ENCODE measurements at places on chromosomes 7 and 10.

- DNase-seq = no peak
Observed at GRCh38 chr10:126210051-126210651, 178.1 kb downstream of the ADAM12 start.

DNA sequence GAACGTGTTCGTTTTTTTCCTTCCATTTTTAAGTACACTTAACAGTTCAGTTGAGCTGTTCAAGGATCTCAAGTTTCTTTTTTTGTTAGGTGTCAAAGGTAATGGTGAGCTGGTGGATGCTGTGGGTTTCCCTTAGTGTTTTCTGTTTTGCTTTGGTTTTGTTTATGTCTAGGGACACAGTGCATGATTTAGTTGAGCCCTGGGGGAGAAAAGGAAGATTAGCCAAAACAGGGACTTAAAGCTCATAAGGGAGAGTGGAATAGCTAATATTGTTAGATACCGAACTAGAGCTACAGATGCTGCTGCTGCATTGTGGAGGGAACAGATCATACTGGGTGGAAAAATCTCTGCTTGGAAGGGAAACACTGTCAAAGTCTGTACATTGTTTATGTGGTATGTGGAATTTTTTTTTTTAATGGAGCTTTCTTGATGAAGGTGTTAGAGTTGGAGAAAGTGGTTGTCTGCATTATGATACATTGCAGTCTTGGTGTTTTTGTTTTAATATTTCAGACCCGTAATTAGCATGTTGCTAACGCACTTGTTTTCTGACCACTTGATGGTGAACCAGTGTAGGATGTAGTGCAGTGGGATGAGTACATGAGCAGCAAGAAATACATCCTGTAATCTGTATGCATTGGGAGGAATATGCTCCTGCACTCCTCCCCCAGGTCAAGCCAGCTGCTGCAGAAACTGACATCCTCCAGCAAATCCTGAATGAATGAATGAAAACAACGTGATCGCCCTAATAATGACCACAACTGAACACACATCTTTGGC lies 2.1 kb downstream of the GLCCI1 start:
- no peak for DNase-seq

DNA sequence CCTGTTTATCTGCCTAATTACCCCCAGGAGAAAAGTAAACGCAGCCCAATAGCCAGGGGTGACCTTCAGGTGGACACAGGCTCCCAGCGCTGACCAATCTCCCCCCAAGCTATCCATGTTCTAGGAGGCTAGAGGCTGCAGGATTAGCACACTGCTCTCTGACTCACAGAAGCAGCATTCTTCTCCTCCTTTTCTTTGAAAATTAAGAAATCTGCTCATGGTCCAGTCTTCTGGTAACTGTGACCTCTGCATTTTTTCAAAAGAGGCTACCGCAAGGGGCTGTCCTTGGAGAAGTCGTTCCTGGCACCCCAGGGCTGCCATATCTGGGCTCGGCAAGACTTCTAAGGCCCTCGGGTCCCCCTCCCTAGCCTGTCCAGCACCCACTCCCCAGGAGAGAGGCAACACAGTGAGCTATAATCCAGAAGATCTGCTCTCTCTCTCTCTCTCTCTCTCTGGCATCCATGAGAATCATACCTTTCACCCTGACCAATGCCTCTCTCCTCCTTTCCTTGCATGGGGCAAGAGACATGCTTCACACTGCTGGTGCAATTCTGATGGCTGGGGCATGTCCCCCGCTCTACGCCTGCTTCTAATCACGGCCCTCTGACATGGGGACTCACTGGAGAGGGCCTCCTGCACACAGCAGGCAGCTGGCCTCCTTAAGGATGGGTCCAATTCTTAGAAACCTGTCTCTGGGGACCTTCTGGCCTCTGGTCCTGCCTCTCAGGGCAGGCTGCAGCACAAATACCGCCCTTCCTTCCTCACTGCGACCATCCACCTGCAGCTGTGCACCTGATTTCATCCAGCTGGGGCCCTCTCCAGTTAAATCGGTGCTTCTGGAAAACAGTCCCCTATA lies 27.3 kb downstream of the ANXA11 start:
- no peak for DNase-seq

DNA sequence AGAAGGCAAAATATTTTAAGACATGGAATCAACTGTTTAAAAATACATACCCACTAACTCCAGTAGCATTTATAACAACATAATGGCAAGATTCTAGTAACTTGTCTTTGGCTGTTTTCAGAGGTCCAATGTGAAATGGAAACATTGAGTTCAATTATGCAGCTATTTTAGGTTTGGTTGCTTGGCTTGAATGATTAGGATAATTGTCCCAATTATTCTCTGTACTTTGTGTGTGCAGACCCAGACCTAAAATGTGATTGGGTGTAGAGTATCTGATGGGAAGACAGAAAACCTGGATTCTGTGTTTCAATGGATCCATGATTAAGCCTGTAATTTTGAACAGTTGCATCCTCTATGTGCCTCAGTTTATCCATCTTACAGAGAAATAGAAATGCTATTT lies 392.7 kb upstream of the NFE2L3 start:
- DNase-seq = no peak

- DNase-seq = no peak
Observed at GRCh38 chr7:136179154-136179553, 202.0 kb upstream of the MTPN start.

- no peak for DNase-seq
Observed at GRCh38 chr10:62814756-62815380, 1.3 kb downstream of the EGR2 start.

DNA sequence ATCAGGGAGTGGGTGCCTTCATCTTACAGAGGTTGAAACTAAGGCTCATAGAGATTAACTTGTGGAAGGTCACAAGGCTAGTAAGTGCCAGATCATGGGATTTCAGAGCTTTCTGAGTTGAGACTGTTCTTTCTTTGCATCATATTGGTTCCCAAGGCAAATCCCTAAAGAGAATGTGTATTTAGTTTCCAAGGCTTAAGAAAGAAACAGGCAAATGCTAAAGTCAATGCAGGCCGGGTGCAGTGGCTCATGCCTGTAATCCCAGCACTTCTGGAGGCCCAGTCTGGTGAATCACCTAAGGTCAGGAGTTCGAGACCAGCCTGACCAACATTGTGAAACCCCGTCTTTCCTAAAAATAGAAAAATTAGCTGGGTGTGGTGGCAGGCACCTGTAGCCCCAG lies 19.8 kb downstream of the CDK1 start:
- DNase-seq = no peak

DNA sequence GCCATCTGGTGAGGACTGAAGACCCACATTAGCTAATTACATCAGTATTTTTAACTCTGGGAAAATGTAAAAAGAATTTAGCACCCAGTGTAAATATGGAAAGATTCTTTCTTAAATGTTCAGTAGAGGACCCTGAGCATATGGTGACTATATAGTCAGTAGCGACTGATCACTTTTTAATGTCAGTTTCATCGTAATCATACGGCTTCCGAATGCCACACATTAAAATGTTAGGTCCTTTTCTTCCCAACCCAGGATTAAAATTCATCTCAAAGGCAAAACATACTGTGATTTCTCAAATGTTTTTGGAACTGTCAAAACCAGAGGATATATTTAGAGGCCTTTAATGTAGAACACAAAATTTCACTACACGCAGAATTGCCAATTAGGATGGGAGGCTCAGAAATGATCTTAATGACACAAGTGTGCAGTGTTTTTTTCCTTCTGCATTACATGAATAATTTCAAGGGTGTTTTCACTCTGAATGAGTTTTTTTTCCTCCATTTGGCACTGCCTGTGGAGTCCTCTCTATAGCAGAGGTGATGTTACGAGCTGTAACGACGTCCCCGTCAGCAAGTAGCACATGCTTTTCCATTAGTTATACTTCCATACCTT lies 382.7 kb downstream of the PAXIP1 start:
- DNase-seq = no peak

GRCh38 chr10:77845451-77845850 lies 81.1 kb downstream of the DLG5 start:
- no peak for DNase-seq

GRCh38 chr7:131538813-131539179 lies 17.6 kb downstream of the PODXL start:
- DNase-seq = no peak

DNA sequence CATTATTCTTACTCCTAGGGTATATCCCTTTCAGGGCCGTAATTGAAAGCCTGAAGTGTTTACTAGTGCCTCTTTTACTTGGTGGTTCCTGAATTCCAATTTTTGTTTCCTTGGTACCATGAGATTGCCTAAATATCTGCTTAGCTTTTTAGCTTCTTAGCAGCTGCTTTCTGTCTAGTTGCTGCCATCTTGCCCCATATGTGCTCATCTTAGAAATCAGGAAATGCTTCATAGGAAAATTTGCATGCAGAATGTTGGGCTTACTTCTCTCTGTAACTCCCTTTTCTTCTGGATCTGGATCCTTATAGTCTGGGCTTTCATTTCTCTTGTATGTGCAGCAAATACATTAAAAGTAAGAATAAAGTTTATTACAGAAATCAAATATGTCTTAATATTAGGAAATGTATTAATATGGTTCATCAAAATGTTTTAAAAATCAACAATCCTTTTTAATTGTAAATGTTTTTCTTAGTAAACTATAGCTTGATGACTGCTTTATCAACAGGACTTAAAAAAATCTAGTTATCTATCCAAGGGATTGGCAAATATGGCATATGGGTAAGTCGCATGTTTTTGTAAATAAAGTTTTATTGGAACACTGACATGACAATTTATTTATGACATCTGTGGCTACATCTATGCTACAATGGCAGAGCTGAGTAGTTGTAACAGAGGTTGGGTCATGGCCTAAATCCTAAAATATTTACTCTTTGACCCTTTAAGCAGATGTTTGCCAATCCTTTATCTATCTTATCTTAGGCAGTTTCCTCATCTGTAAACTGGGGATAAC lies 73.5 kb upstream of the CDK6 start:
- no peak for DNase-seq

DNA sequence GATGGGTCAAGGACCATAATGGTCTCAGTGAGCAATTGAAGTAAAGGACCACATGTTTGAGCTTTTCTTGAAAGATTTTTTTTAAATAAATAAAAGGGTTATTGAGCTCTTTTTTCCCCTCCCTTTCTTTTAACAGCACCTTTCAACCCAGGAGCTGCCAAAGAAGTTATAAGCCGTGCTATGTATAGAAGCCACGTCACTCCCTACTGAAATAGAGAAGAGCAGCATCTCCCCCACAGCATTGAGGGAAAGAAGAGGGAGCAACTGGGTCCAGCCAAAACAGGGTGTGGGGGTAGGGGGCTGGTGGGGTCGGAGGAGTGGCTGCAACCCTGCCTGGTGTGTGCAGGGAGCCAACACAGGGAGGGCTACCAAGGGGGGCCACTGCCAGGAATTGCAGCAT lies 227.2 kb downstream of the PLXNA4 start:
- DNase-seq = no peak

- DNase-seq = no peak
Observed at GRCh38 chr7:88046839-88047573, 113.0 kb downstream of the ADAM22 start.

DNA sequence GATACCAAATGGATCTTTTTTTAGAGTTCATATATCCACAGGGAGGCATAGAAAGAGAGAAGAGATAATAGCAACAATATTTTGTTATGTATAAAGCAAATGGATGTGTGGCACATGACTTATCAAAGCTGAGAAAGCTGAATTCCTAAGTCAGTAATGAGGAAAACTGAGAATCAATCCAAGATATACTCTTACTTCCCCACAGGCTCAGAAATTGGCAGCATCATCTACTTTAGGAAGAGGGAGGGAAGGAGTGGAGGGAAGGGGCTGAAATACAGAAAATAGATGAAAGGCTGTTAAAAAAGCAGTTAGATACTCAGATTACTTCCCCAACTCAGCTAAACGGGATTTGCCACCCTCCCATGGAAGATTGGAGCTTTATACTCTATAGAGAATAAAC lies 63.5 kb downstream of the SRI start:
- no peak for DNase-seq

All from caudate nucleus (tissue), 63 donors.